Activated CD4-positive, alpha-beta memory T cell treated with anti-CD3 and anti-CD28 coated beads, Interleukin-2, amount 10 ng/mL, durations not matched to agents 7 days and 5 days (primary cell): ENCODE measurements at places on chromosomes 7 and 10. TPM values are rescaled to one million over a fixed set of nuclear protein-coding genes. Genes with fewer than 3 reads are reported as not detected.

Gene METTL27
- 3.7 TPM for total RNA-seq

DNA sequence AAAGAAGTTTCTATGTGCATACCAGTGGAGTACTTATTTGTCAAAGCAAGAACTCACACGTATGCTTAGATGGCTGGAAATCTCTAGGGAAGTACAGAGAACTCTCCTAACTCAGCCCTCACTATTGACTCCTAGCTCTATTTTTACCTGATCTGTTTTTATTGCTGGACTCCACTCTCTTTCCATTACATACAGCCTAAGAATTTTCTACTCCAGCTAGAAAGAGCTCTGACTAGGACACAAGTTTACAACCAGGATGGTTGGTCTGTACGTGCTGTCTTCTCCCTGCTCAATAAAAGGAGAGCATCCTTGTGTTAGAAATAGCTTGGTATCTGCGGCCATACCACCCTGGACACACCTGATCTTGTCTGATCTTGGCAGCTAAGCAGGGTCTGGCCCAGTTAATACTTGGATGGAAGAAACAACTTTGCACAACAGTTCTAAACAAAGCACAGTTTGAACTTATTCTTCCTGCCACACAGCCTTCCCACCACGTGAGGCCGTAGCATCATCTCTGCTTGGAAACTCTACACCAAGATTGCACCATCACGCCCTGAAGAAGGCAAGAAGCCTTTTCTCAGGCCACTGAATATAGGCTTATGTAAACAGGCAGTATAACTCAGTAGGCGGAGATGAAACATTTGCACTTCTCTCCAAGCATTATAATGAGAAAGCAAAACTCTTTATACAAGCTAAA is 50.7 kb downstream of the KCNMA1 start:
- no peaks in the 10 kb centered on the region for H3K36me3 ChIP-seq
- H3K27ac ChIP-seq = no peak overlapping the region
- H3K4me3 ChIP-seq = no peak overlapping the region
- H3K27me3 ChIP-seq = no peaks in the 10 kb centered on the region

DNA sequence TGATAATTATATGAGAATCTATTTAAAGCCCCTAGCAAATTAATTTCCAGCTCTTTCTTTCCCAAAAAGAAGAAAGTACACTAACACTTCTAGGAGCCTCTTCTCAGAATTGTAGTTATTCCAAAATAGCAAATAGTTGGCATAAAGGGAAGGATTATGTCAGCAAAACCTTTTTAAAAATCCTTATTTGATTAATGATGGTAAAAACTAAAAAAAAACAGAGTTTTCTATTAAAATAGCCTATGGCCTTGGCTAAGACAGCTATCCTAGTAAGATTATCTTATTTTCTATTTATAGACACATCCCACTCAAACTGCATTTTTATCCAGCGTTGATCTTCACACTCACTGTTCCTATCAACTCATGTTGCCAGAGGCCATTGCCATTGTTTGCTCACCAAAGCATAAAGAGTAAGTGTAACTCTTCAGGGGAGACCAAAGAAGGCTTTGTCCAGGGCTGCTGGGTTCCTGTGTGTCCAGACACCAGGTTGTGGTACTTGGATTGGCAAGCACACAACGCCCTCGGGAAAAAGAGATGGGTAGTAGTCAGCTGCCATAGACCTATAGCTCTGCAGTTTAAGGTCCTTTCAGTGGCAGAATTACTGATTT is 31.5 kb downstream of the ACTA2 start:
- H3K27ac ChIP-seq = no peak overlapping the region
- H3K27me3 ChIP-seq = no peaks in the 10 kb centered on the region
- peaks cover 72% of the 10 kb centered on the region for H3K36me3 ChIP-seq

- no peak overlapping the region for H3K4me3 ChIP-seq
- H3K4me1 ChIP-seq = no peaks in the 10 kb centered on the region
- no peaks in the 10 kb centered on the region for H3K36me3 ChIP-seq
- DNase-seq = no peak
- no peak overlapping the region for H3K27ac ChIP-seq
Measured at GRCh38 chr10:36515319-36515718, 610.1 kb upstream of the ANKRD30A start.

GRCh38 chr10:27944005-27944404 is 54.9 kb downstream of the ODAD2 start:
- H3K4me3 ChIP-seq = no peak overlapping the region
- no peak overlapping the region for H3K27ac ChIP-seq
- H3K4me1 ChIP-seq = no peaks in the 10 kb centered on the region
- peaks cover 7% of the 10 kb centered on the region for H3K27me3 ChIP-seq
- no peaks in the 10 kb centered on the region for H3K36me3 ChIP-seq

DNA sequence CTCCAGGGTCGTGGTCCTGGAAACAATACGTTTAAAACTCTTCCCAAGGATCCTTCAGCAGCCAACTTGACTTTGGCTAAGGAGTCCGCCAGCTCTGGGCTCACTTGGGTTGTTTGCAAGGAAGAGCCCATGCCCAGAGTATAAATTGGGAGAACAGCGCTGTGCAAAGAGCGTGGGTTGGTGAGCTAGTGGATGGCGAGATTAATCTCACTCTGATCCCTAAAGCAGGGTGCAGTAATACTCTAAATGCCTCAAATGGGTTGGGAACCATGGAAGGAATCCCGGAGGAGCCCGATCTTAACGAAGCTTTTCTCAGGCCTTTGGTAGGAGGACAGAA is 495 bp upstream of the SDHAF3 start:
- peak overlapping the region; percentile 88 for H3K27ac ChIP-seq
- H3K36me3 ChIP-seq = peaks cover 4% of the 10 kb centered on the region
- DNase-seq = no peak
- H3K27me3 ChIP-seq = no peaks in the 10 kb centered on the region
- H3K4me1 ChIP-seq = peaks cover 39% of the 10 kb centered on the region
- peak overlapping the region; percentile 88 for H3K4me3 ChIP-seq

DNA sequence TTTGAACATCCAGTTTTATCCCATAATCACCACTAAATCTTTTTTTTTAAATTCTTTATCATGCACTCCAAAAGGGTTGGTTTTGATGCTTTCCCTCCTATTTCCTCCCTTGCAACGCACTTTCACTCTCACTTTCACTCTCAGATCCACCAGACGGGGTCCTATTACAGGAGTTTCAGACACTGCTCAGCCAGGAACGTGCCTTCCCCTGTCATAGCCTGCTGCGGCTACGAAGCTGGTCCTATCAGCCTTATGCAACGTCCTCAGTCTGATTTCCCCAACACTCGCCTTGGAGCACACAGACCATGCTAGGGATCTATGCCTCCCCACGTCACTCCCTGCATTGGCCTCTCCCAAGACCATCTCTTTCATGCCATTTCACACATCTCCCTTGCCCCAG is 23.4 kb downstream of the ZPBP start:
- peak overlapping the region; percentile 70 for H3K4me3 ChIP-seq
- peaks cover 20% of the 10 kb centered on the region for H3K4me1 ChIP-seq
- DNase-seq = no peak
- peak overlapping the region; percentile 16 for H3K27ac ChIP-seq

Gene ZKSCAN5
- total RNA-seq = 12.0 TPM

GRCh38 chr10:12158111-12158510 is 28.6 kb downstream of the SEC61A2 start:
- H3K27me3 ChIP-seq = no peaks in the 10 kb centered on the region
- no peak overlapping the region for H3K27ac ChIP-seq
- H3K4me3 ChIP-seq = no peak overlapping the region
- peaks cover 47% of the 10 kb centered on the region for H3K36me3 ChIP-seq

GRCh38 chr7:68507668-68508067 is 1090.6 kb upstream of the AUTS2 start:
- H3K4me3 ChIP-seq = no peak overlapping the region
- no peaks in the 10 kb centered on the region for H3K27me3 ChIP-seq
- H3K27ac ChIP-seq = no peak overlapping the region

Gene MINPP1
- total RNA-seq = 11.4 TPM

GRCh38 chr7:155356323-155357105 is 58.8 kb downstream of the INSIG1 start:
- no peak overlapping the region for H3K27ac ChIP-seq
- H3K36me3 ChIP-seq = no peaks in the 10 kb centered on the region
- no peak overlapping the region for H3K4me3 ChIP-seq
- DNase-seq = no peak

Gene ASB10
- not detected for total RNA-seq

Gene HTRA1
- total RNA-seq = not detected
